ENCODE measurements at places on chromosomes 1 and 21.
A peak's percentile ranks its signal among the peaks of the same experiment; 100 is the strongest.

GRCh38 chr1:31183927-31184554 is 55.6 kb downstream of the NKAIN1 start:
- DNase-seq = no peak

DNA sequence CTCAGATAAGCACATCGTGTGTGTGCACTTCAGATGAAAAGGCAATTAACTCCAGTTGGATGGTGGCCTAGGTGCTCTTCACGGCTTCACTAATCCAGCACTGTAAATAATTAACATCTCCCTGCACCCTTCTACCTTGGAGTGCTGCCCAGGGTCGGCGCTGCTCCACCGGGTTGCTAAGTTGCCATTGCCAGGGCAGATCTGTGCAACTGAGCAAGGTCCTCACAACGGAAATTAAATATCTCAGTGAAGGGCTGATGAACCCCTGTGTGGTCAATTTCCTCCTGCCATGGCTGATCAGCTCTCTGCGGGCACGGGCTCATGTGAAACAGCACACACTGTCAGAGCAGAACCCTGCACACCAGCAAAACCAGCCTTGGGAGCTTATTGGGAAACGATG is 63.2 kb downstream of the SYDE2 start:
- no peak for DNase-seq

DNA sequence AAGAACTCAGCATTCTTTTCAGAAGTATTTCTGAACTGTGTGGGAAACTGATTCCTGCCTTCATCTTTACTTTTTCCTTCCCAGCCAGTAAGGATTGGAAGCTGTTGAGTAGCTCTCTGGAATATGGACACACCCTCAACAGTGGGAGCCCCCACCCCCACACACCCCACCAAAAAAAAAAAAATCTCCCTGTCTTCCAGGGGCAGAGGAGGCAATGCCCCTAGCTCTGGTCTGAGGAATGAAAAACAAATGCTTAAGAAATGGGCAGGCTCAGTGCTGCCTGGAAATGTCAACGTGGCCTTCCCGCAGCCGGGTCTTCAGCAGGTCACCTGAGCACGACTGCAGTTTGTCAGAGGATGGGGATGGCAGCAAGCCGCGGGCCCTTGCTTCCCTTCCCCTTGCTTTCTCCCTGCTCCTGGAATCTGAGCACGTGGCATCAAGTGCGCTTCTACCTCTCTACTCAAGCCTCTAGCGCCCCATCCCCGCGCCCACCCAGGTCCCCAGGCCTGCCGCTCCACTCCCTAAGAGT is 479 bp downstream of the RGS16 start:
- no peak for DNase-seq

- peak; percentile 19 for DNase-seq
Observed at GRCh38 chr1:159752135-159752580, 28.6 kb upstream of the DUSP23 start.

DNA sequence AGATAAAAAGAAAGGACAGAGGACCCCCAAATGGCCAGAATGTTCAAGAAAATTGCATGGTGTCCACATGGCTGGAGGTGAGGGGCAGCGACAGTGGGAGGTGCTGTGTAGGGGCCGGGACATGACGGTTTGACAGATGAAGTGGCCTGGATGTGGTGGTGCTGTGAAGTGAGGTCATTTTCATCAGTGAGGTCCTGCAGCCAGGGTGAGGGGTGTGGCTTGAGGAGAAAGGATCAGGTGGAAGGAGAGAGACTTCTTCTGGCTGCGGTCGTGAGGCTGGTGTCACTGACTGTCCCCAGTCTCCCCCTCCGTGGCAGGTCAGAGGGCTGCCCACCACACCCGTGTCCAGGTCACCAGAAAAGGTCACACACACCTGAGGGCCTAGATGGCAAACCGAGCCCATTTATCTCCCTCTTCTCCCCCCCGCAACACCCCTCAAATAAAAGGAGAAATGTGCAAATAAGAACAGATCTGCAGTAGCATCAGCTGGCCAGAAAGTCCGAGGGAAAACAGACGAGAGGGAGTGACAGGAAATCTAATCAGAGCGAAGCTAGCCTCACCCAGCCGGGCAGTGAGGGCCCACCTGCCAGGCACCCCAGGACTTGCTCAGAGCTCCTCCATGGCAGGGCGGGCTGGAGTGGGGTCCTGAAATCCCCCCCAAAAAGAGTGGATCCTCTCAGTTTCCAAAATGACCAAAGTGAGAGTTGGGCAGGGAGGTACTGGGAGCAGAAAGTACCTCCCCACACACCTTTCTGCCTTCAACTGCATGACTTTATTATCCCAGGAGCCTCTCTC is 148.5 kb upstream of the EDN2 start:
- DNase-seq = no peak

DNA sequence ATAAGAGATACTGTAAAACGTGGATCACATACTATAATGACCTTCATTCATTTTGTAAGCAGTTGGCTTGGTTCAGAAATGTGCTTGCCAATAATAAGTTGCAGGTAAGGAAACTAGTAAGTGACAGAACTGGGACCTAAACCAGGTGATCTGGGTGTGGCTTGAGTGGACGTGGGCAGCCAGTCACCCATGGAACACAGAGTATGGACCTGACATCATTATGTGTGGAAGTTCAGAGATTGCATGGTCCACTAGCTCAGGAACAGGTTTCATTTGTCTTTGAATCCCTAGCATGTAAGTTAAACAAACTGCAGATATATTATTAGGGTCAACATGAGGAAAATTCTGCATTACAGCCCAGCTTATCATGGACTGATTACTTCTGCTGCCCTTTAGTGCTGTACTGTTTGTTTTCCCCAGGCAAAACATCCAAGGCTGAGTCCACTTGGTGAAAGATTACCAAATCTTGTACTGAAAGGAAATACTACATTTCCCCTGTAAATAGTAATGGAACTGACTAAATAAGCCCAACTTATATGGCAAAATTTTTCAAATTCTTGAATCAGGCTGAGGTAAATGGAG is 327.3 kb upstream of the SGIP1 start:
- no peak for DNase-seq

- no peak for DNase-seq
Observed at GRCh38 chr1:56992318-56993125, 26.7 kb upstream of the C8B start.

DNA sequence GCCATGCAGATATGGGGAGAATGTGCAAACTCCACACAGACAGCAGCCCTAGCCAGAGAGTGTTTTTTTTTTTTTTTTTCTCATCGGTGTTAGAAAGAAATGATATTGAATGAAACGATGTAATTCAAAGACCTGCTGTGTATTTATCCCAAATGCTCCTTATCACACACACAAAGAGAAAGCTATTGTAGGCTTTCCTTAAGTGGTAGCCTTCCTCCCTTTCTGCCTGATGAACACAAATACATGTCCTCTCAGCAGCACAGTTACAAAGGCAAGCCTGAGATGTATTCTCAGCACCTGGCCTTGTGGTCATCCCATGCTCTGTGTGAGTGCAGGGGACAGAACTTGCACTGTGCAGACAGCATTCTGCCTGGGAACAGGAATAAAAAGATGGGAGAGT is 93.8 kb downstream of the PLPPR5 start:
- DNase-seq = no peak

DNA sequence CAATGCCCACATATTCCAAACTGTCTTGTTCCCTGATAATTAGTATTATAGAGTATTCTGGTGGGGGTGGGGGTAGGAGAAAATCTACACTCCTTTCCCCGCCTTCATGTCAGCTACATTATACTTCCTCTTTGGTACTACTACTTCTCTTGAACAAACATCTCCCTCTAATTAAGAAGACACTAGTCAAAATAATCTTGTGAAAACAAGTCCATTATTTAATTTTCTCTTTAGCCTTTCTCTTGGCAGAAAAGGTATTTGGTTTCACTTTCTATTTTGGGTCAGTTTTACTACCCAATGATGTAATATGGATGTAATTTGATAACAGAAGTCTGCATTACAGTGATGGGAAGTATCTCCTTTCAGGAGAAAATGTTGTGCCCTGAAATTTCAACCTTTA is 22.5 kb downstream of the NTMT2 start:
- DNase-seq = no peak

- no peak for DNase-seq
Observed at GRCh38 chr1:238606896-238607295, 716.2 kb upstream of the ZP4 start.

DNA sequence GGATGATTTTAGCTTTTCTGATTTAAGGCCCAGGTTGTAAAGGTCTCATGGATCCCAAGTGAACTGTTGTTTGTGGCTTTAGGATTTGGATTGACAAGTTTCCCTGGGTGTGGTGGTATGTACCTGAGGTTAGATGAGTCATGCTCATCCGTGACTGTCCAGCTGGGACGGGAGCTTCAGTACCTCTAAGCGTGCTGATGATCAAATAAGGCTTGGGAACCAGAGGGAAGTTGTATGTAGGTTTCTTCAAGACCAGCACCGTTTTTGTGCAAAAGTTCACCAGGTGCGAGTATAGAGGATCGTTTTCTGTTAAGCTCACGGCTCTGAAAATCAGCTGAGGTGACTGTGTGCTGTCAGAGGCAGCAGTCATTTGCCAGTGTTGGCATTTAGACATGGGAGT is 19.8 kb downstream of the PLA2G2E start:
- no peak for DNase-seq

- no peak for DNase-seq
Observed at GRCh38 chr1:11708554-11709350, 17.2 kb downstream of the DRAXIN start.

DNA sequence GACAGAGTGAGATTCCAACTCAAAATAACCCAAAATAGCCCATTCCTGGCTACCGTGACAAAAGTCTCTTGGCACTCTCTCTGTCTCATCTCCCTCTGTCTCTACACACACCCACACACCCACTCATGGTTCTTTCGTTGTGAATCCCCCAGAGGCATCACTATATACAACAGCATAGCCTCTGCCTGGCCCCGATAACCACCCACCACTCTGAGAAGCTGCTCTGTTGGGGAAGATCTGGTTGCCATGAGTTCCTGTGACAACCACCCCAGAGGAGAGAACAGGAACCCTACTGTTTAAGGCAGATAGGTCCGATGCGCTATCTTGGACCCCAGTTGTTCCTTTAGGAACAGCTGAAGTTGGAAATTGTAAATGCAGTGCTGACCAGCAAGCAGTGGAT is 70.4 kb upstream of the LYST start:
- no peak for DNase-seq

- no peak for DNase-seq
Observed at GRCh38 chr1:55623311-55623710, 408.1 kb upstream of the USP24 start.

DNA sequence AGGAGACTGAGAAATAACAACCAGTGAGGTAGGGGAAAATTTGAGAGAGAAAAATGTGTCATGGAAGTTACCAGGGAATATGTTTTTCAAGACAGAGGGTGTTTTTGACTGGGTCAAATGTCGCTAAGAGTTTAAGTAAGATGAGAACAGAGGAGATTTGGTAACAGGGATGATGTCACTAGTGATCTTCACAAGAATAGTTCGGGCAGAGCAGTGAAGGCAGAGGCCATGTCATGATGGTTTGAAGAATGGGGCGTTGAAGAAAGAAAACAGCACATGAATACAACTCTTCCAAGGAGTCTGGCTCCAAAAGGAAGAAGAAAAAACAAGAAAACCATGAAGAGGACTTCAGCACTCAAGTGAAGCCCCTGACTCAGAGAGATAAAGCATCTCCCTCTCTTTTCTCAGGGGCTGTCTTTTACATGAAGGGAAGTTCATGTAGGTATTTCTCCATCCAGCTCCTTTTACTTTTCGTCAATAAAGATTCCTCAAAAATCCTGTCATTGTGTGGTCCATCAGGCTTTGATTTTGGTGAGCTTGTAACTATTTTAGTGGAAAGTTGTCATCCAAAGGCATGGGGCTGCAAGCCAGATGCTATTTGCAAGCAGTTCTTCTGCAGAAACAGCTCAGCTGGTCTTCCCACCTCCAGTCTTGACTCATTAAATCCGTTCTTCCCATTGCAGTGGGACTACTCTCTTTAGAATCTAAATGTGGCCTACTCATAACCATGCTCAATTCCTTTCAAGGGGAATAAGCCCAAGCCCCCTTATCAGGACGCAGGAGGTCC is 397.3 kb downstream of the LMX1A start:
- no peak for DNase-seq

GRCh38 chr1:18635891-18636595 is 5.4 kb downstream of the PAX7 start:
- no peak for DNase-seq

GRCh38 chr1:106517224-106517623 is 539.2 kb upstream of the PRMT6 start:
- no peak for DNase-seq

DNA sequence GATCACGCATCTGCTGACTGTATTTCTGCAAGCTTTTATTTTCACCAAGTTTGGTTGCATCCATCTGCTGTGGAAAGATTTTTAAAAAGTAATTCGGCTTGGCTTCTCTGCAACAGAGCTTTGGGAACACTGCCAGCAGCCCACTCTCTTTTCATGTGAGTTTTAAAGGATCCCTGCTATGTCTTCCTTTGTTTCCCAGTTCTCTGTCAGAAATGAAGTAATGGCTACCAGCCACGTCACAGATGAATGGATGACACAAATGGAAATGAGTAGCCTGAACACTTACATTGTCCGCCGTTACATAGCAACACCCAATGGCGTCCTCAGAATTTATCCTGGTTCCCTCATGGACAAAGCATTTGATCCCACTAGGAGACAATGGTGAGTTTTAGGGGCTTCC is 80.6 kb upstream of the RAVER2 start:
- no peak for DNase-seq

- no peak for DNase-seq
Observed at GRCh38 chr1:109089242-109090015, 1.1 kb upstream of the TMEM167B start.

- no peak for DNase-seq
Observed at GRCh38 chr1:22784317-22784716, 73.7 kb downstream of the EPHB2 start.

- no peak for DNase-seq
Observed at GRCh38 chr1:15272009-15272781, 25.2 kb downstream of the FHAD1 start.

DNA sequence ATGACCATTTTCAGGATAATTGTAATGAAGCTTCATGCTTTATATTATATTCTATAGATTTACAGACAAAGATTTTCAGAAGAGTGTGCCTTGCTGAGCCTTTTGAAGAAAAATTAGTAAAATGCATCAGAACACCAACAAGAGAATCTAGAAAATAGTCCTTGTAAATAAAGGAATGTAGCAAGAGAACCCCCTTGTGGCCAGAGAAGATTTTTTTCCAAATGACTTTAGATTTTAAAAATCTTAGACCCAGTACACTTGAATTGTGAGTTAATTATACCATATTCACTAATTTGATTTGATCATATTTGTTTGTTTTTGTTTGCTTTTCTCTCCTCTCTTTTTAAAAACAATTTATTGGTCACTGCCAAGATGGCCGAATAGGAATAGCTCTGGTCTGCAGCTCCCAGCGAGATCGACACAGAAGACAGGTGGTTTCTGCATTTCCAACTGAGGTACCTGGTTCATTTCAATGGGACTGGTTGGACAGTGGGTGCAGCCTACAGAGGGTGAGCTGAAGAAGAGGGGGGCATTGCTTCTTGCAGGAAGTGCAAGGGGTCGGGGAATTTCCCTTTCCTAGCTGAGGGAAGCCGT is 12.8 kb upstream of the IFI44L start:
- no peak for DNase-seq

- no peak for DNase-seq
Observed at GRCh38 chr21:14630556-14631069, 84.5 kb upstream of the SAMSN1 start.

All from esophagus squamous epithelium (tissue), 5 donors.